ENCODE measurements at places on chromosomes 16 and 17.

GRCh38 chr16:69712914-69713581 is 13.3 kb downstream of the NQO1 start:
- DNase-seq: no peak

DNA sequence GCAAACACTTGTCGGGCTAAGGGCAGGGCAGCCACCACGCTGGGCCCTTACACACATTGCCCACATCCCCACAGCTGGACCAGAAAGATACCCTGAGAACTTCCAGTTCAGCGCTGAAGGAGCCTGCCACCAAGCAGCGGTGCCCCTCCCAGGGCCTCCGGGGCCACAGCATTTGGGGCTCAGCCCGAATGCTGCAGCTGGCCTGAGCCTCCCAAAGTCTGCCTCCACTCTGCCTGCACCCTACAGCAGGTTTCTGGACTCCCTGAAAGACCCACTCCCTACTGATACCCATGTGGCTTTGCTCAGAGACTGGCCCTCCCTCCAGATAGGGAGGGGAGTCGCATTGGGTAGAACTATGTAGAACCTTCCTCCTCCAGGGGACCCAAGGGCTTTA is 1.5 kb downstream of the MCRIP1 start:
- no peak for DNase-seq

DNA sequence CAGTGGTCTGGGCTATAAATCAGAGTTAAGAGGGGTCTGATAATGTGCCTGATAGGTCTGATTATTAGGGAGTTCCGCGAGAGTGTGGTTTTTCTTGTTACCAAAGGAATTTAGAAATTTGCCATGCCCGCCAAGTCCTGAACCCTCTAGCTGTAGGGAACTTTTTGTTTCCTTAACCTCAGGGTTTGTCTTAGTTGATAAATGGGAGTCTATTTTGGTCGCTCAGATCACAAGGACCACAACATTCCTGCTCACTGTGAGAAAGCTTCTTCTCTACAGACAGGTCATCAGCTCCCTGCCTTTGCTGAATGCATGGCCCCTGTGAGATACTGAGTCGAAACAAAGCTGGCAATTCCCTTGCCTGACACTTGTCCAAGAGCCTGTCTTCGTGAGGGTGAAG is 497.8 kb downstream of the HS3ST4 start:
- DNase-seq: no peak

- DNase-seq: no peak
Measured at GRCh38 chr16:29975811-29976511, 2.3 kb downstream of the TAOK2 start.

DNA sequence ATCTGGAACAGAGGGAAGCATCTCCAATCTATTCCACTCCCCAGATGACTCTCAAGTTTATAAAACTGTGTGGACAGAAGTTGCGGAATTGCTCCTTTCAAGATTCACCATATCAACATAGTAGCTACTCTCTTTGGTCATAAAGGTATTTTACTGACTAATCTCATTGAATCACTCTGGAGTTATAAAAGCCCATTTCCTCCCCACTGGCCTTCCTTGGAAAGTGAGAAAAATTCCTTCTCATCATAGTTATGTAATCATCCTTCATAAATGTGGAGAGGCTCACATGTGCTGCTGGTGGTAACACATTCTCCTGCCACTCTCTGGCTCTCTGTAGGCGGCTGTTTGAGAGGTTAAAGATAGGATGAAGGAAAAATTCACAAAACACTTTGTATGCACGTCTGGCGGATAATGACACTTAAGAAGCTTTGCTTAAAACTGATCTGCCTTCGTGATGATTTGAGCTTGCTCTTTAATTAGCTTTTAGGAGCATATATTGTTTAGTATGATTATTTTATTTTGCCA is 1034.0 kb upstream of the EEF2KMT start:
- no peak for DNase-seq

- DNase-seq: no peak
Measured at GRCh38 chr16:57167953-57168352, 17.9 kb downstream of the PSME3IP1 start.

GRCh38 chr17:66381701-66382362 is 79.4 kb downstream of the PRKCA start:
- no peak for DNase-seq

DNA sequence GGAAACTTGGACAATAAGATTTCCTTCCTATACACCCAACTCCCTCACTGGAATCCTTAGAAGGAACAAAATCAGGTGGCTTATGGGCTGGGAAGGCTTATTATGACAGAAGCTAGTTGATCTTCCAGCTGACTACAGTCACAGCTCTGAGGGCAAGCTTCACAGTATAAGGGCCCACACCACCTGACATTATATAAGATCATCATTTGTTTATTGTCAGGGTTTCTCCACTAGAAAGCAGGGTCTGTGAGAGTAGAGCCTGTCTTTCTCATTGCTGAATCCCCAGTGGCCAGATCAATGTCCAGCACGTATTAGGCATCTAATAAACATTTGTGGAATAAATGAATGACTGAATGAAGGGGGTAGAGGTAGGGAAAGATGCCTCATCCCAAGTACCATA is 57.8 kb upstream of the PHOSPHO1 start:
- no peak for DNase-seq

DNA sequence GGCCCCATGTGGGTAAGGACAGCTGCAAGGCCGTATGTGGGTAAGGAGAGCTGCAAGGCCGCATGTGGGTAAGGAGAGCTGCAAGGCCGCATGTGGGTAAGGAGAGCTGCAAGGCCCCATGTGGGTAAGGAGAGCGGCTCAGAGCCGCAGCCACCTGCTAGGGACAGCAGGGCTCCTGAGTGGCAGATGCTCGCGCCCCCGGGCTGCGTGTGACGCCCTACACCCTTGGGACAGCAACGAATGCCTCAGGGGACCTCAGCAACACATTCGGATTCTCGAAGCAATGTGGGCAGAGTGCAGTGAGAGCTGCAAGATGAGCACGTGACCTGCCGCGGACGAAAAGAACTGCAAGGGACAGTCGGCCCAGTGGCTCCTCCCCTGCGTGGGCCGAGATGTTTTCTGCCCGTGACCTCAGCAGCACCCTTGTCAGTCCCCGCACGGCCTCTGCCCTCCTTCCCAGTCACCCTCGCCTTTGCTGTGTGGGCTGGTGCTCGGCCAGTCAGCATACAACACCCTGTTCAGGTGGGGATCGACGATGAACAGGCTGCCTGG is 9.6 kb upstream of the SLC38A8 start:
- DNase-seq: no peak

DNA sequence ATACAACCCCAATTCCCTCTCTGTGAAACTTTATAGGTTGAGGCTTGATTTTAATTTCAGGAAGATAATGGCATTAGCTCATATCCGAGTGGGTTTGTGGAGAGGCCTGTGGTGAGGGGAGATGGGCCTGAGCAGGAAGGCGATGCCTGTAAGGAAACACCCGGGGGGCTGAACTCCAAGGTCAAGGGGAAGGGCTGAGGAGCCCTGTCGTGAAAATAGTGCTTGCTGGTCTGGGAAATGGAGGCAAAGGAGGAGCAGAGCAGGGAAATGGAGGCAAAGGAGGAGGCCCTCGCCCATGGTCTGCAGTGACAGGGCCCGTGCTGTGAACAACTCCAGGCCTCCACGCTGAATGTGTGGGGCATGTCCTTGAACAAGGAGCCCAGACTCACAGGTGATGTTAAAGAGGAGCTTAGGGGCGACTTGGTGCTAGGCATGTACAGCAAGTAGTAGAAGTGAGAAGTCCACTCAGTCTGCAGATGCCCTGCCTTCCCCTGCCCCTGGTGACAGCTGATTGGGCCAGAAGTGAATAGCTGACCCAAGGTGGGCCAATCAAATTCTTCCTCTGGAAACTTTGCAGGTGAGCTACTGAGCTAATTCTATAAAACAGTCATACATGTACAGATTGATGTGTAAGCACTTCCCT is 38.1 kb downstream of the MRPS23 start:
- DNase-seq: no peak

DNA sequence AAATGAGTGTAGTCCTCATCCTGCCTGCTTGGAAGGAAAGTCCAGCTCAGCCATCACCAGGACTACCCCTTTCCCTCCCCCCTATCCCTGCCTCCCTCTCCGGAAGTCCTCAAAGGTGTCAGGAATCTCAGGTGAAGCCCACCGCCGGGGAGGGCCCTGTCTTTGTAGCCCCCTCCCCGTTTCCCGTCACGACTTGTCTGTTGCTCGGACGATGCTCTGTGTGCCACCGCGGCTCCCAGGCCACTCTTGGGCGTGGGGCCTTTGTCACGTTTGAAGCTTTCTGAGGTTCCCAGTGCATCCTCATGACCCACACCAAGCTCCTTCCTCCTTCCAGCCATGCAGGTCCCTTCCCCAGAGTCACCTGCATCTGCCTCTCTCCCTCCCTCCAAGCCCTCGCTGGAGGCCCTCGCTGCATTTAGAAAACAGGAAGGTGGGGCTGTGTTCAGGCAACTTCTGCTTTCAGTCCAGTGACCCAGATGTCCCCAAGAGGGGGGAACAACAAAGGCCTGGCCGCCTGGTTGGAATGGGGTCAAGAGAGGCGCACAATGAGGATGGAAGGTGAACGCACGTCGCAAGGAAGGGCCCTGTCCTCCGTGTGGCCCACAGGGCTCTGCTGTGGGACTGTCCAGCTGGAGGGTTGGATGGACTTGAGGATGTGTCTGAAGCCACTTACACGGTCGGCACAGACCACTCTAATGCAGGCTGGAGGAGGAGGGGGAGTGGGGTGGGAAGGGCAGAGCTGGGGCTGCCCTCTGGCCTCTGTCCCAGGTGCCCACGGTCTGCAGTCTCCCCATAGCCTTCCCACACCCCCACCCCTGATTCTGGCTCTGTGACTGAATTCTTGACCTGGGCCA is 59.9 kb downstream of the OR1D5 start:
- DNase-seq: no peak

- DNase-seq: no peak
Measured at GRCh38 chr16:78005881-78006280, 16.5 kb upstream of the CLEC3A start.

- DNase-seq: no peak
Measured at GRCh38 chr16:88759245-88759975, 25.6 kb downstream of the PIEZO1 start.

GRCh38 chr16:2915196-2915929 is 3.6 kb downstream of the FLYWCH1 start:
- no peak for DNase-seq

GRCh38 chr16:69763599-69763942 is 1.4 kb downstream of the WWP2 start:
- no peak for DNase-seq

DNA sequence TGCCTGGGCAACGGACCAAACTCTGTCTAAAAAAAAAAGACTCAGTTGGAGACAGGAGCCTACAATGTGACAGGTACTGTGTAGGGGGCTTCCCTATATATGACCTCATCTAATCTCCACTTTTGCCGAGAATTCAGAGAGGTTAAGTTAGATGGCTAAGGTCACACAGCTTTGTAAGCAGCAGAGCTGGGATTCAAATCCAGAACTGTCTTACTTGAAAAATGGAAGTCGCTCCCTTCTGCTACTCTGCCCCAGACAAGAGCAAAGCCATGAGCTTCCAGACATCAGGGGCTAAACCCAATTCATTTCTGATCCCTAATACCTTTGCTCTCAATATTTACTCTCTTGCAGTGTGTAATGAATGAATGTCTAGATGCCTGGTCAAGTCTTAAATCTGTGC is 41.5 kb upstream of the ABCC12 start:
- DNase-seq: no peak

- no peak for DNase-seq
Measured at GRCh38 chr16:66399031-66399430, 28.1 kb upstream of the BEAN1 start.

DNA sequence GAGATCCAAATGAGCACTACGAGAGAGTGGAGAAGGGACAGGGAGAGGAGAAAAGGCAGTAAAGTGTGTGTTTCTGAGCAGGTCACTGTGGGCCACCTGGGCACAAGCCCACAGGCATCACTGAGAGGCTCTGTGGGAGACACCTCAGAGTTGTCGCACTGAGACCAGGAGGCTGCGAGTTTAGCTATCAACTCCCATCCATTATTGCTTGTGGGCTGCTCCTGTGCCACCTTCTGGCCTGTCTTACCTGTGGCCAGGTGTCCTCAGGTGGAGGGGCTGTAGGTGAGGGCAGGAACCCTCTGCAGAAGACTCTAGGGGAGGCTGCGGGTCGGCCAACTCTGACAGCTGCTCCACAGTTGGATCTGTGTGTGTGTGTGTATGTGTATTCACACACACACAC is 2.5 kb upstream of the PRR29 start:
- no peak for DNase-seq

- DNase-seq: no peak
Measured at GRCh38 chr17:49209061-49209571, 1.3 kb downstream of the GNGT2 start.

DNA sequence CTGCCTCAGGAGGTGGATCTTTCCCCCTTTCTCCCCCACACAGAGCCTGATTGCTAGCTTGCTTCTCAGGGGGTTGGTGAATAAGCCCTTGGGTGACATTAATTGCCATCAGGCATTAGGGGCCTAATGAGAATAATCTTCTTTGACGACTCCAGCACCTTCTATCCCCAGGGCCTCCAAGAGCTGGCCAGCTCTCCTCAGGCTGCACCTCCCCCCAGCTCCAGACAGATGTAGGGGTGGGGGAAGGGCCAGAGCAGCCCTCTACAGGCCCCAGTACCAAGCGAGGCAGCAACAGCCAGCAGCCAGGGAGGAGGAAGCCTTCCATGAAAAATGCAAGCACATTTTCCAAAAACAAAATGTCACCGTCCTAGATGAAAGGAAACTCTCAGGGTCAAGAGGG is 1.4 kb upstream of the TMEM132E start:
- no peak for DNase-seq

GRCh38 chr16:77171745-77172635 is 19.0 kb upstream of the MON1B start:
- DNase-seq: no peak

GRCh38 chr17:49442041-49442440 is 27.4 kb upstream of the PHB1 start:
- DNase-seq: no peak

- no peak for DNase-seq
Measured at GRCh38 chr17:61323909-61324868, 75.5 kb upstream of the TBX2 start.

- no peak for DNase-seq
Measured at GRCh38 chr16:84959045-84959576, 52.2 kb downstream of the ZDHHC7 start.

GRCh38 chr17:57097832-57098421 is 12.9 kb downstream of the AKAP1 start:
- no peak for DNase-seq

- DNase-seq: no peak
Measured at GRCh38 chr16:81280393-81280792, 34.4 kb upstream of the GAN start.

DNA sequence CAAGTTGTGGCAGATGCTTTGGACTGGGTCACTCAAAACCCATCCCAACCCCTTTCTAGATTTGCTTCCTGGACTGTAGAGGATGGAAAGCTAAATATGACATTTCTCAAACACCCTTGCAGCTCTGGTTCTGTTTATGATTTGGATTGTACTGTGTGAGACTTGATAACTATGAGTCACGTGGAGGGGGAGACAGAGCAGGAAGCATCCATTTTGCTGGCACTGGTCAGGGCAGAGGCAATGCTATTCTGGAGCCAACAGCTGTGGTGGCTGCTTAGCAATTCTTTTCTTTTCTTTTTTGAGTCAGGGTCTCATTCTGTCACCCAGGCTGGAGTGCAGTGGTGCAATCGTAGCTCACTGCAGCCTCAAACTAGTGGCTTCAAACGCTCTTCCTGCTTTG is 13.6 kb upstream of the TERF2 start:
- no peak for DNase-seq
